HL-60 (cell line): ENCODE measurements at places on chromosomes 6 and 20.

- DNase-seq = no peak
Observed at GRCh38 chr6:34032856-34033255, 113.0 kb downstream of the GRM4 start.

- no peak for DNase-seq
Observed at GRCh38 chr20:62444286-62444685, 16.9 kb upstream of the RBBP8NL start.

DNA sequence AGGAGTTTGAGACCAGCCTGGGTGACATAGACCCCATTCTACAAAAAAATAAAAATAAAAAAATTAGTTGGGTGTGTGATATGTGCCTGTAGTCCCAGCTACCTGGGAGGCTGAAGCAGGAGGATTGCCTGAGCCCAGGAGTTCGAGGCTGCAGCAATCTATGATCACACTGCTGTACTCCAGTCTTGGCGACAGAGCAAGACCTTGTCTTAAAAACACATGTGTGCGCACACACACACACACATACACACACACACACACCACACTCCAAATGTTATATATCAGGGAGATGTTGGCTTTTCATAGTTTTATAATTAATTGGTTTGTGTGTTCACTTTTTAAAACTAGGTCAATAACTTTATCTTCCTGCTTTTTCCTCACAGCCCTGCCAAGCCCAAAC lies 110.5 kb downstream of the RTN4IP1 start:
- DNase-seq = no peak

DNA sequence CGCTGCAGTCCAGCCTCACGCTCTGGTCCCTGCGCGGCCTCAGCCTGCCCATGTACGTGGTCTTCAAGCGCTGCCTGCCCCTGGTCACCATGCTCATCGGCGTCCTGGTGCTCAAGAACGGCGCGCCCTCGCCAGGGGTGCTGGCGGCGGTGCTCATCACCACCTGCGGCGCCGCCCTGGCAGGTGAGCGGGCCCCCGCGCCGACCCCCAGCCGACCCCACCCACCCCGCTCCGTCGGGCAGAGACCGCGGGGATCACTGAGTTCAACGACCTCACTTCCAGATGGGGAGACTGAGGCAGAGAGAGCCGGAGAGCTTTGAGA lies 545 bp downstream of the SLC35D3 start:
- DNase-seq = no peak

DNA sequence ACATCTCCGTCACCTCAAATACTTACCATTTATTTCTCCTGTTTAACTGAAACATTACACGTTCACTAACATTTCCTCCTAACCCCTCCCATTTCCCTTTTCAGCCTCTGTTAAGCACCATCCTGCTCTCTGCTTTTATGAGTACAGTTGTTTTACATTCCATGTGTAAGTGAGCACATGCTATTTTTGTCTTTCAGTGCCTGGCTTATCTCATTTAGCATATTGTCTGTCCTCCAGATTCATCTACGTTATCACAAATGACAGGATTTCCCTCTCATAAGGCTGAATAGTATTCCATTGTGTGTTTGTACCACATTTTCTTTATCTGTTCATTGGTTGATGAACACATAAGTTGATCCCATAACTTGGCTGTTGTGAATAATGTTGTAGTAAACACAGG lies 22.7 kb downstream of the TAF11 start:
- no peak for DNase-seq

DNA sequence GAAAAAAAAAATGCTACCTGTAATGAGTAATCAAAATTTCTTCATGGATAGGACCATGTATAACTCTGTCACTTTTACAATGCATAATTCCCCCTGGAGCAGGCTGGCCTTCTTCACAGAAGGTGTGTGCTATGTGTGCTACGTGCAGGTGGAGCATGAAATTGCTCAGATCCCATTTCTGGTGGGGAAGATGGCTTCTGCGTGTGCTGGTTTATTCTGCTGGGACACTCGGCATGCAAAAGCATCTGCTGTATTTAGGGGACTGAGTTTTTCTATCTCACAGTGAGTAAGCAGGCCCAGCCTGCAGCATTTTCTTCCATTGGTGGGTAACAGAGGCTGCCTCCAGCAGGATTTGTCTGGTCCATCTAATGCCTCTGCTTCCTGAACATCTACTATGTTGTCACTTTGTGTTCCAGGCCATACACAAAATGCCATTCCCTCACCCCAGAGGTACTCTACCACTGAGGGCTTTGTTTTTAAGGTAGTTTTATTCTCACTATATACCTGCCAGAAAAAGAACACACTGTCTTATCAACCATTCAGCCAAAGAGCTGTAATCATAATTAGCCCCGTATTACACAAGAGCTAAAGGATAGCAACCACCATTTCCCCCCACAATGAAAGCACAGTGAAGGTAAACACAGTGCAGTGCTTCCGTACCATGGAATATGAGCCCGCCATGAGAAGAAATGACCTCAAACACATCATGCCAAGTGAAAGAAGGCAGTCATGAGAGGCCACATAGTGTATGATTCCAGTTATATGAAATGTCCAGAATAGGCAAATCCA lies 62.4 kb downstream of the SYNDIG1 start:
- no peak for DNase-seq

DNA sequence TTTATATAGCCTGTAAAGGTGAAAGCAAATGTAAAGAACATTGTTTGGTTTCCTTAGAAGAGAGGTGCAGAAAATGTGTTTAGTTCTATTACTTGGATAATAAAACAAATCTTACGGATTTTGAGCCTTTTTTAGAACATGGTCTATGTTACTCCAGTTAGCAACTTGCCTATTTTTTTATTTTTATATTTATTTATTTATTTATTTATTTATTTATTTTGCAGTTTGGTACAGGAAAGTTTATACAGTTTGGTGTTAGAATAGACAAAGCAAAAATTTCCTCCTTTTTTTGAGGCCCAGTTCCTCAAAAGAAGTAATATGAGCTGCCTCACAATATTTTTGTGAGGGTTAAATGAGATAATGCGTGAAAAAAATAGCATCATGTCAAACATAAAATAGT lies 41.6 kb upstream of the EEF1E1 start:
- DNase-seq = no peak

GRCh38 chr6:162173466-162173865 lies 554.1 kb downstream of the PRKN start:
- DNase-seq = no peak

DNA sequence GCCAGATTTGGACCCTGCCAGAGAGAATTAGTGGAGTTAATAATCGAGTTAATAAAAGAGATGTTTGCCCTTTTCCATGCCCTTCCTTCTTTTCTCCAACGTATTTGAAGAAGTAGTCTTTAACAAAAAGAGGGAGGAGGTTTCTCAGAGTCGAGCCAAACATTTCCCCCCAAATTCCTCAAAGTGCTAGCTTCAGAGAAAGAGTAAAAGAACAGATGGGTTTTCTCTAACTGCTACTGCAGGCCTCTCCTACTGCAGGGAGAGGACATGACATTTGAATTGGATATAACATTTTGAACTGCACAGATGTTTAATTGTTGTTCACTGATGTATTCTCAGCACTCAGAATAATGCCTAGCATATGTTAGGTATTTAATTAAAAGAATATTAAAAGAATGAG lies 25.5 kb downstream of the RWDD2A start:
- DNase-seq = no peak

GRCh38 chr6:155275808-155276480 lies 12.1 kb downstream of the CLDN20 start:
- DNase-seq = no peak

DNA sequence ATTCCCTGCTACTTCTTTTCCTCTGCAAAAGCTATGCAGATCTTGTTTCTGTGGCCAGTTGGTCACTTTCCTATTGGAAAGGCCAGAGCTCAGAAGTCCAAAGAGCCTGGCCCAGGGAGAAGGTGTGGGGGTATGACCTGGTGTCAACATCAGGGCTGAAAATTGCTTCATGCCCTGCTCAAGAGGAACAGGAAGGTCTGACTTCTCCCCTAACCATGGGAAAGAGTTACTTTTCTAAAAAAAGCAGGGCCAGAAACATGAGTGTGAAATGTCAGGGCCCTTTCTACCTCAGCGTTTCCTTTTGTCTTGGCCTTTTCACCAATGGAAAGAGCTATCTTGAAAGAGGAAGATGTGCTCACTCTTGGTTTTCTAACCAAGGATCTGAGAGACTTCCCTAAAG lies 117.4 kb downstream of the MAFB start:
- DNase-seq = peak; percentile 72

- DNase-seq = no peak
Observed at GRCh38 chr6:37137201-37138090, 32.5 kb upstream of the PIM1 start.

DNA sequence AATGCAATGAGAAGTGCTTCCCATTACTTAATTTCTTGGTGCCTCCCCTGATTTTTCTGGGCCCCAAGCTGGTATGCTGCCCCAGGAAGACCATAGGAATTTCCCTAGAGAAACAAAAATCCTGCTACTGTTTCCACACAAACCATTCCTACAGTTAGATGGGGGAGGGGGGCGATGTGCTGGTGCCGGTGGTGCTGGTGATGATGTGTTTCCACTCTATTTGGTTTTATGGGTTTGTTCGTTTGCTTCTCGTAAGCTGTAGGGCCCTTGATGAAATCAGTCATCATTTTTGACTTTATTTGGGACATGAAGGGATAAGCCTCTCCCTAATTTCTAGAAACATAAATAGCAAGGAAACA lies 105.1 kb downstream of the MKKS start:
- no peak for DNase-seq

DNA sequence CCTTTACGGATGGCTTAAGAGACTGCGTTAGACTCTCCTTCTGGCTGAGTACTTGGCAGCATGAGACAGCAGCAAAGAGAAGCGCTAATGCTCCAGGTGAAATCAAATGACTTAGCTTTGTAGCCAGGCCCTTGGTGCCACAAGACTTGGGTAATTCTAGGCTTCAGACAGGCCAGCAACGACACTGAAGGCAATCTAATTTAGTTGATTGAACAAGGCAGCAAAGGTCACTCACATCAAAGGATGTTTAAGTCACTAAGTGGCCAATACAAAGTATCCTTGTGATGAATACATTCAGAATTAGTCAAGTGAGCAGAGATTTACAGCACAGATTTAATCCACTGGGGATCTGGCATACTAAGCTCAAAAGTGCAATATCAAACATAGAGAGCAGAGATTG lies 113.2 kb downstream of the FAM83B start:
- DNase-seq = no peak

DNA sequence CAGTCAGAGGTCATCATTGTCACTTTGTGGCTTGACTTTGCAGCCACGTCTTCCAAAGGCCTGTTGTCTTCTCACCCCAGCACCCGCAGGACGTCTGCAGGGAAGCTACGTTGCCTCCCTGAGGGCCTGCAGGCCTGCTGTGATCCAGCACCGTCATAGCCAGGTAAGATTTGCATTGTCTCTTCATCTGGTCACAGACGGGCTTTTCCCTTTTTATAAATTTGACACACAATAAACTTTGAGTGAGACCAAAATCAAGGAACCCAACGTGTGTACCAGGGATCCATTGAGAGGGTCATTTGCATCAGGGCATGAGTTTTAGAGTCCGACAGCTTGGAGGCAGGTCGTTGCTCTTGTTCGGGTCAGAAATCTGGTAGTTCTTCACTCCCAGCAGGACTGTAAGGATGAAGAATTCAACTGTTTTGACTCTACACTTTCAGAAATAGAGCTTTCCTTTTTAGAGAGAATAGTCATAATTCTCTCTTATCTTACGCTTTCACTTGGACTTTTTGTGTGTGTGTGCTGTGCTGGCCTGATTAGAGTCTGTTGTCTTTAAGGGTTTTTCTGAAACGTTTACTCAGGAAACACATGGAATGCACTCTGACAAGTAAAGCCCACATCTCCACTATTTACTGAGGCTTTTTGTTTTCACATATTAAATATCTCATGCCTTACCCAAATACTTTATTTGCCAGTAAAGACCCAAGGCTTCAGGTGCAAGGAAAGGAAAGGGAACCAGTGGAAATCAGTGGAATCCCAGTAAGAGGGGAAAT lies 177.2 kb upstream of the TAB2 start:
- no peak for DNase-seq

DNA sequence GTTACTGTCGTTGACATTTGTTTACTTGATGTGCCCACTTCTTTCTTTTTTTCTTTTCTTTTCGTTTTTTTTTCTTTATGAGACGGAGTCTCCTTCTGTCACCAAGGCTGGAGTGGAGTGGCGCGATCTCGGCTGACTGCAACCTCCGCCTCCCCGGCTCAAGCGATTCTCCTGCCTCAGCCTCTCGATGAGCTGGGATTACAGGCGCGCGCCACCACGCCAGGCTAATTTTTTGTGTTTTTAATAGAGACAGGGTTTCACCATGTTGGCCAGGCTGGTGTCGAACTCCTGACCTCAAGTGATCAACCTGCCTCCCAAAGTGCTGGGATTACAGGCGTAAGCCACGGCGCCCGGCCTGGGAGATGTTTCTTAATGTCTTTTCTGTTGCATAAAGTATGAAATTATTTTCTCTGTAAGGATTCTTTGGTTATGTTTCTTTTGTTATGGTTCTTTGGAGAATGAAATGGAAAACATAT lies 33.3 kb upstream of the PRSS16 start:
- DNase-seq = no peak

DNA sequence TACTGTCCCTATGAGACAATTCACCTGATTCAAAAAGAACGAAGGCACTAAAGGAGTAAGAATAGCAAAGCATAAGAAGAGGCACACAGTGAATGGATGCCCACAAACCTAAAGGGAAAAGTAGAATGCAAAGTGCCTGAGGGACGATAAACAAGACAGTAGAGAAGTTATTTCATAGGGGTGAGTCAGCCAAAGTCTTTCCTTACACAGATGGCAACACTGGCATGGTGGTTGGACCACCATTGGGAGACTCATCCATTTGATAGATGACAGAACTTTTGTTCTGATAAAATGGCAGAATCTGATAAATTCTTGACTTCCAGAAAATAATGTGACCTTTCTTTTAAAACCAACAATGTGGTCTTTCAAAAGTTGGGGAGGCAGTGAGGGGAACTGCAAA lies 148.1 kb upstream of the HDAC2 start:
- DNase-seq = no peak

- no peak for DNase-seq
Observed at GRCh38 chr6:46203391-46204177, 32.8 kb upstream of the ENPP5 start.

GRCh38 chr6:159234102-159234553 lies 64.9 kb downstream of the FNDC1 start:
- no peak for DNase-seq

DNA sequence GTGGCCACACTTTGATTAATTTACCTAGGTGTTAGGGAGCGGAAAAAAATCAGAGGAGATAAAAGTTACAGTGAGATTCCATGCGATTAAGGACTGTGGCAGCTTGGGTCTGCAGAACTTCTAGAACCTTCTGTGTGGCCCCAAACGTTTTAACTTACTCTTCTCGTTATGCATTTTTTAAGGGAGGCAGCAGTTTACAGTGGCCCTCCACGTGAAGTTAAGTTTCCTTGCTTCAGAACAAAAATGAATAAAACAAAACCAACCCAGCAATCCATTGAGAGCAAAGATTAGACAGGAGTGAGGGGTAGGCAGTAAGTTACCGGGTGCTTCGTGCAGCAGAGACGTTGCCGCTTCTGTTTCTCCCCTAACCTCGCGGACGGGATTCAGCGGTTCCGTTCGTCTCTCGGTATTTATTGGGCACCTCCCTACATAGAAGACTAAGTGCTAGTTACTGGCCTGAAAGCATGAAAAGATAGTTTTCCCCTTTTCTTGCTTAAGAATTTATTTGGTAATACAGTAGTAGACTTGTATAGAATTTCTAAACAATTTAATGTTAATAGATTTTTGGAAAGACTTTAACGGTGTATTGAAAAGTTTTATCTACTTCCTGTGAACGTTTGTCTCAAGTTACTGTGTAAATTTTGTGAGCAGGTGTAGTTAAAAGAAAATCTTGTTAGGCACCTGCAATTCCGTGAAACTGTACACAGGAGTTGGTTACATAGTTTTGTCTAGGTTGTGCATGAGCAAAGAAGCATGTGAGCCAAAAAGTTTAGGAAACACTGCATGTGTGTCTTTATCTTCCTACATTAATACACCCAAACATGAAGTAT lies 1.1 kb downstream of the BAG2 start:
- no peak for DNase-seq
